HT1080 (cell line): ENCODE measurements at places on chromosomes 13 and 19. TPM values are rescaled to one million over a fixed set of nuclear protein-coding genes. Genes with fewer than 3 reads are reported as not detected.

DNA sequence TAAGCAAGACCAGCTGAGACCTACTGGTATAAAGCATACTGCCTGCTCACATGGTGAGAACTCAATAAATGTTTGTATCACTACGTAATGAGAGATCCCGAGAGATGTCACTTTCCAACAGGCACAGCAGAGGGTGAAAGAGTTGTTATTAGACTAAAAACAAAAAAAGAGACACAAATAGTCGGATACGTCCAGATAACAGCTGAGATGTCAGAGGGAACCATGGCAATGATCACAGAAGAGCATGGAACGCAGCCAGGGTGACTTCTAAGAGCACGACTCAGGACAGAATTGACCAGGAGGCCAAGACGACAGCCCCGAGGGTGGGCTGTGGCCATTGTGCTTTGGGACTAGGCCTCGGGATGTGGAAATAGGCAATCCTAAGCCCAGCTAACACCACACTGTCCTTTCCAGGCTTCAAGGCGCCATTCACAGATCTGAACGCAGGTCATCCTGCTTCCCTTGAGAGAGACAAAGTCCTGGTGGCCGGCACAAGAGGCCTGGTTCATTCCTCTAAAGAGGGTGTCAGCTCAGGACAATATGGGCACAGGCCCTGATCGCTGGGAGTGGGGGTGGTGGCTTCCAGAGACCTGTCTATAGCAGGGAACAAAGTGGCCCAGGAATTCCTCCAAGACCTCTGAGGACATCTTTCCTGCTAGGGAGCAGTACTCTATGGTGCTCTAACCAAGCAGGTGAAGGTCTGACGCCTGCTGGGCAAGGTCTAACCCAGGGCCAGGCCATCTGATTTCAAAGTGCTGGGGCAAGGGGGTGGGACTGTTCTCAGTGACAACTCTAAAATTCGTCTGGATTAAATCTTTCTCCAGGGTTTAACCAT is 3.2 kb downstream of the SH3GL1 start:
- no peak for DNase-seq

The AKT2 gene
- total RNA-seq = 122 and 185 TPM in 2 replicates

DNA sequence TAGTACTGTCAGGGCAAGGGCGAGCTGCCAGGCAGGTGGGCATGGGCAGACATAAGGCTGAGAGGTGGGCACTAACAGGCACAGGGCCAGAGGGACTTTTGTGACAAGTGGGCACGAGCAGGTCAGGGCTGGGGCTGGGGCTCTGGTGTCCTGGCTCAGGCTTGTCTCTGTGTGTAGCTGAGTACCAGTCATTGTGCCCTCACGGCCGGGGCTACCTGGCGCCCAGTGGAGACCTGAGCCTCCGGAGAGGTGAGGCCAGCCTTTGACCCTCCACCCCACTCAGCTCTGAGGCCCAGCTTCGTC is 21.6 kb downstream of the LTBP4 start:
- DNase-seq = no peak

The GATAD2A gene
- total RNA-seq = 92.7 and 121 TPM in 2 replicates

DNA sequence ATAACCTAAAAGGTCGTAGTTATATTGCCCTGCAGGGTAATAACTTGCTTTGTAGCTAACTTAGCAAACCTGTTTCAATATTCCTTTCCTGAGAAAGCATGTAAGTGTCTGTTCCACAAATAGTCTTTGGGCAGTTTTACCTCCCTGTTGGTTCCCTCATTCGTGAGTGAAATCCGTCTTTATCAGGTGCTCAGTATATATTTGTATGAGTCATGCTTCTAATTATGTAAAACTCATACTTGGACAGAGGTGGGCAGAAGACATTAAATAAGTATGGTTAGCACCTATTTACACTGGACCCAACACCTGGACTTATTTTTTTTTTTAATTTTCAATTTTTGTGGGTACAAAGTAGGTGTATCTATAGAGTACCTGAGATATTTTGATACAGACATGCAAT is 44.9 kb upstream of the MEDAG start:
- no peak for DNase-seq

DNA sequence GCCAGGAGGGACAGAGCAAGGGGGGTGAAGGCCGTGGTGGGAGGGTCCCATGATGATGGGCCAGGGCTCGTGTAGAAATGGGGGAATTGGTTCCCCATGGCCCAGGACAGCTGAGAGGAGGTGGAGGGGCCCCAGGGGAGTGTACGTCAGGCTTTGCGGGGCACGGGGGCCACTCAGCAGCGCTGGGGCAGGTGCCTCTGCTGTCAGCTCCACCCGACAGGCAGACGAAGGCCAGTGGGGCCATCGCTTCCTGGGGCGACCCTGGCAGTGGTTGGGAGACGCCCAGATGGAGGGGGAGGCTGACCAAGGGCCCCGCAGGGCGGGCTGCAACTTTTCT is 1.9 kb upstream of the TEKTIP1 start:
- no peak for DNase-seq

- no peak for DNase-seq
Measured at GRCh38 chr19:4042064-4042730, 24.5 kb downstream of the ZBTB7A start.

GRCh38 chr13:112203614-112204013 is 136.7 kb downstream of the SOX1 start:
- no peak for DNase-seq

DNA sequence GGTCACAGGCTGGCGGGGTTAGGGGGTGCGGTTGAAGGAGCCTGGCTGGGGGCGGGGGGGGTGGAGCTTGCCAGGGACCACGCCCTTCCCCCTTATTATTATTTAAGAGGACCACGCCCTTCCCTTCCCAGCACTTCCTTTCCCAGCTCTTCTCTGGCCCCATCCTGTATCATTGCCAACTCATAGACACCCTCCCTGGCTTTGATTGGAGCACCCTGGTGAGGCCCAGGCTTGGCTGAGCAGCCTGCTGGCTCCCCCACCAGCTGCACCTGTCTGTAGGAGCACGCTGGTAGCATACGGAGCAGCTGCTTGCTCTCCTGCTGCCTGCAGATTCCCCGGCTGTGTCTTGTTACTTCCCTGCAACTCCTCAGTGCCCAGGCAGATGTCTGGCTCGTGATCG is 62.5 kb upstream of the PDX1 start:
- peak; percentile 5 for DNase-seq

GRCh38 chr13:48892688-48893075 is 83.0 kb upstream of the FNDC3A start:
- no peak for DNase-seq

The C19orf33 gene
- total RNA-seq = 51.9 and 85.9 TPM in 2 replicates

- DNase-seq = peak; percentile 81
Measured at GRCh38 chr19:48991873-48992580, 1.1 kb downstream of the GYS1 start.

- DNase-seq = no peak
Measured at GRCh38 chr13:43124490-43124889, 101.1 kb downstream of the DNAJC15 start.

DNA sequence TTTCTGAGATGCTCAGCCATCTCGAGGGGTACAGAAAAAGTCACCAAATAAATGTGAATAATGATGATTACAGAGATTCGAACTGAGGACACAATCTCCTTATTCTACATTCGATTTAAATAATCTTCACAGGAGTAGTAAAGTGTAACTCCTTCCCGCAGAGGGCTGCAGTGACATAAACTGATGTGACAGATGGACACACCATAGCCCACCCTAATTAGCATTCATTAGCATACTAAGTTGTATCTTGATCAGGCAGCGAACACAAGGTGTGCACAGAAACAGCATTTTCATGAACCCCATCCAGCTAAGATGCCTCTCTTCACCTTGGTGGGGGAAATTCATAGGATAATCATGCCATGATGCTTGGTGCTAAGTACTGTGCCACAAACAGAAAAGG is 83.0 kb downstream of the TNFSF11 start:
- DNase-seq = no peak

GRCh38 chr13:34391076-34391475 is 551.0 kb upstream of the NBEA start:
- peak; percentile 64 for DNase-seq

The ZNF790 gene
- 0.59 and 1.1 TPM in 2 replicates for total RNA-seq

DNA sequence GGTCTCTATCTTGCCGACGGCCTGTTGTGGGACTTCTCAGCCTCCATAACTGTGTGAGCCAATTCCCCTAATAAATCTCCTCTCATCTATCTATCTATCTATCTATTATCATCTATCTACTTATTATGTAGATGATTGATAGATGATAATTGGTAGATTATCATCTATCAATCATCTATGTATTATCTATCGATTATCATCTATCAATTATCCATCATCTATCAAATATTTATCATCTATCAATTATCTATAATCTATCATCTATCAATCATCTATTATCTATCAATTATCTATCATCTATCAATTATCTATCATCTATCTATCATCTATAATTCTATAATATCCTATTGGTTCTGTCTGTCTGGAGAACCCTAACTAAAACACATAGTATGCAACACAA is 33.5 kb downstream of the CYSLTR2 start:
- no peak for DNase-seq

- DNase-seq = no peak
Measured at GRCh38 chr19:5738423-5738822, 18.0 kb downstream of the CATSPERD start.

DNA sequence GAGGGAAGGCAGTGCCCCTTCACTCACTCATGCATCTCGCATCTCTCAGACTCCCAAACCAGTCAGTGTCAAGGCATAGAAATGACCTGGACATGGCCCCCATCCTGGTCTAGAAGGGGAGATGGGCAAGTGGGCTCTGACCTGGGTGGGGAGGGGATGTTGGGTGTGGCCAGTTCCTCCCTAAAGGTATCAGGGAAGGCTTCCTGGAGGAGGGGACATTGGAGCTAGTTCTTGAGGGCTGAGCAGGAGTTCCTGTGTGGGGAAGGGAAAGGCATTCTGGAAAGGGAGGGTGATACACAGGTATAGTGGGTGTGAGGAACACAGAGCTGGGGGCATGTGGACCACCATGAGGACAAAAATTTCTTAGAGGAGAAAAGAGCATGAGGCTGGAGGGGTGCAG is 4.0 kb downstream of the IL4I1 start:
- DNase-seq = no peak

DNA sequence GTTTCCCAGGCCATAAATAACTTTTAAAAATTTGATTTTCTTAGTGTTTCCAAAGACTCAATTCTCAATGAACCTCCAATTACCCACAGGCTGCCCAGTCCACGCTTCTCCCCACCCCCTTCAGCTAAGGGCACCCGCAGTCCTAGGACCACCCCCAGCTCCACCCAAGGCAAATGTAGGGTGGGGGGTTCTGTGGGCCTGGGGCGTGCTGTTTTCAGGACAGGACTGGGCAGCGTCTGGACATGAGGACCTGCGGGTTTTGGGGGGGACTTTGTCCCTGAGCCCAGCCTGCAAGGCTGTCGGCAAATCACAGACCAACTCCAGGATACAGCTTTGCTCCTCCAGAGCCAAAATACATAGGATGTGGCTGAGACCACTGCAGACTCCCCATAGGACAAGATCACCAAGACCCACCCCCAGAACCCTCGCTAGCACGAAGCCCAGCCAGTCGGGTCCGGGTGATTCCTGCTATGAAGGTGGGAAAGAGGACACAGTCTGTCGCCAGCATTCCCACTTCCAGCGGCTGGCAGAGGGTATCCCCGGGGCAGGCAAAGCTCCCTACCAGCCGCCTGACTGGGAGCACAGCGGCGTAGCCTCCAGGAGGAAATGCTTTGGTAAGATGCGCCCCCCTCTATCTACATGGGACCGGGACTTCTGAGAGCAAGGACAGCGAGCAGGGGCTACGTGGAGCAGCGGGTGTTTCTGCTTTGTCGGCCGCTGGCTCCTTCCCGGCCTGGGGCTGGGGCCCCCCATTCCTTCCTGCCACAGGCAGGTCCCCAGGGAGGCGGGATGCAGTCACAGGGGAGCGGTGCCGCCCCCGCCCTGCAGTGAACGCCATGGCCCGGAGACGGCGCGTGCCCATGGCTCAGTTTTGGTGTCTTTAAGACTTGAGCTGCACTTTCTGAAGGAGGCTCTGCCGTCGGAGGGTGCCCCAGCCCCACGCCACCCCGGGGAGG is 1.6 kb upstream of the TIMM13 start:
- DNase-seq = no peak

- DNase-seq = peak; percentile 11
Measured at GRCh38 chr13:46369506-46370277, 17.4 kb downstream of the RUBCNL start.

DNA sequence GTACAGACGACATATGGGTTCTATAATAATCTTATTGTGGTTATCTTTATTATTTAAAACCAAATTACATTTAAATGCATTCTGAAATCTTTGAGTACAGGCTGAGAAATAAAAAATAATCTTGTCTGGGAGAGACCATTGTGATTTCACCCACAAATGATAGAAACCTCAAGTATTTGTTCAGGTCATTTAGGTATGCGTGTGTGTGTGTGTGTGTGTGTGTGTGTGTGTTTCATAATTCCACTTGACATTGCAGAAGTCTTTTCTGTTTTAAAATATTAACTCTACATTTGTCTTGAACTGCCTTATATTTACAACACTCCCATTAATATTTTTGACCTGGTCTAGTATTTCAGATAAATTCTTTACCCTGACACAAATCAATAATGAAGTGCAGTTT is 126.9 kb downstream of the SPRY2 start:
- no peak for DNase-seq

DNA sequence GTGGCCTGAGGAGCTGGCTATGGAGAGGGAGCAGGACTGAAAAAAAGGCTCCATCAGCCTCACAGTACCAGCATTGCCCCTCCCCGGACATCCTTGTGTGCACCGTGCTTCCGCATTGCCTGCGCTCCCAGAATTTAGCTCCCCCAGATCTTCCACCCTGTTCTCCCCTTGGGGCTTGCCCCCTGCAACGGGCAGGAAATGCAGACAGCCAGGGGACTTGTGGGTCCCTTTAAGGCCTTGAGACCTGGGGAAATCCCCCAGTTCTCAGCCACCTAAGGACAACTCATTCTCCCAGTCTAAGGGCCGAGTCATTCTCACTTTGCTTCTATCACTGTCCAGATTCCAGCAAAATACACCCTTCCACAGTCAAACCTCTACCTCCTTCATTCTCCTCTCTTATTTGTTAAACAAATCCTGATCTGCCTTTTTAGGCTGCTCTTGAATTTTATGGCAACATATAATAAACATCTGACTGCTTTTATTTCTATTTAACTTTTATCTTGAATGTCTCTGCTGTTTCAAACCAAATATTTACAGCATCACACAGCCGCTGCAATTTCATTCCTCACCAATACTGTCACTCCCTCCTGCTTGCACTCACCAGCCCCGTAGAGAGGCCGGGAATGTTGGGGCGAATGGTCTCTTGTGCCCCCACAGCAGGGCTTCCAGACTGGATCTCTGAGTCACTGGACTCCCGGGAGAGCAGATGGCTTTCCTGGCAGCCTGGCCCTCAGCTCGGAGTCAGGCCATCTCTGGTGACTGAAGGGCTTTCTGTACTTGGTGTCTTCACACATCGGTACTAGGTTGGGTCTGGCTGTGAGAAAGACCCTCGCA is 221.9 kb downstream of the TSHZ3 start:
- DNase-seq = peak; percentile 72

GRCh38 chr19:50670102-50670380 is 20.8 kb downstream of the C19orf81 start:
- DNase-seq = no peak

The NLRP5 gene
- total RNA-seq = not detected in 2 replicates

DNA sequence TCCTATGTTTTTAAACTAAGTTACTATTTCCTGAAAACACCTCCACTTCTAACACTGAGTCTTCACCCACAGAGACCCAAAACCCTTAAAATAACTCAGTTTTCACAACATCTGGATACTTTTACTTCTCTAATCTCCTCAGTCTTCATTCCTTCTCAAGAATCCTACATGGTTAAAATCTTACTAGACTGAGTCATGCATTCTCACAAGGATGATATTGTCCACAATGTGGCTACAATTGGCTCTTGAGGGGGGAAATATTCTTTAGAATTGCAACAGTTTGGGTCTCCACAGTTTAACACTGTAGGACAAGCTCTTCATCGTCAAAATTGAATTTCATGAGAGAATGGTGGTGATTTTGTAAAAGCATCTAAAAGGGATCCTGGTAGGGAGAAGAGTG is 397.1 kb downstream of the SLITRK5 start:
- DNase-seq = peak; percentile 40
